ENCODE measurements at places on chromosomes 2 and 18. TPM values are rescaled to one million over a fixed set of nuclear protein-coding genes. Genes with fewer than 3 reads are reported as not detected.

GRCh38 chr18:36083729-36084128, 16.4 kb upstream of the RPRD1A start:
- no peak for DNase-seq

- DNase-seq = peak; percentile 37
These were observed 45.0 kb upstream of the CYTIP start for GRCh38 chr2:157488877-157489276.

DNA sequence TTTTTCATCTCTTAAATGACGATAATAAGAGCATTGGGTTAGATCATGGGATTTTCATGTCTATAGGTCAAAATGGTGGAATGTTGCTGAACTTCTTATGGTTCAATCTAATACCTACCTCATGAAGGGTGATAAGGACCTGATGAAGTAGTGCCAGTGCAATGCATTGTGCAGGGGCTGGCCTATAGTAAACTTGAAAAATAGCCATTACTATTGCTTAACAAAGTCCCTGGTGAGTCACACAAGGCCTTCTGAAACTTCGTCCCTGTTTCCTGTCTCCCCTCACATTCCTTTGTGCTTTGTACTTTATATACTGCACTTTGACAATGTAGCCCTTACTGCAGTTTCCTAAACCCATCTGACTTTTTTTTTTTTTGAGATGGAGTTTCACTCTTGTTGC, 515.9 kb downstream of the SLC4A3 start:
- DNase-seq = peak; percentile 37

- DNase-seq = no peak
These were observed 52.6 kb upstream of the ACMSD start for GRCh38 chr2:134785659-134786430.

DNA sequence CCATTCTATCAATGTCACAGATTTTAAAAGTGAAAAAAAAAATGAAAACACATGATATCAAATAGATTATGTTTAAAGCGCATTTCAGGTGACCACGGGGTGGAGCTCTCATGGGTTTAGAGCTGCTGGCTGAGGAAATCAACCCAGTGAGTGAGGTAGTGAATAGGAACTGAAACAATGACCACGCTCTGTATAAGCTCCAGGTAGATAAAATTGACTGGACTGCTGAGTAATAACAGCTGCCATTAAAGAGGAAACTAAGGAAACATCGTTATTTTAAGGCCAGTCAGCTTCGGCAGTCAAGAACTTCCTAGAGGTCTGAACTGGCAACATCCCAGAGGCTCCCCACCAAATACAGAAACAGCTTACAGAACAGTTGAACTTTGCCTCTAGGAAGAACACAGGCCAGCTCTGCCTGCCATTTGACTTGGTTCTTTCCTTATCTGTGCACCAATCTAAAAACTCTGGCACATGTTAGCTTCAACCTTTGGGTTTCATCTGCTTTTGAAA, 185.9 kb downstream of the PDE1A start:
- DNase-seq = no peak

GRCh38 chr2:69674316-69674670, 30.8 kb upstream of the AAK1 start:
- DNase-seq = no peak

DNA sequence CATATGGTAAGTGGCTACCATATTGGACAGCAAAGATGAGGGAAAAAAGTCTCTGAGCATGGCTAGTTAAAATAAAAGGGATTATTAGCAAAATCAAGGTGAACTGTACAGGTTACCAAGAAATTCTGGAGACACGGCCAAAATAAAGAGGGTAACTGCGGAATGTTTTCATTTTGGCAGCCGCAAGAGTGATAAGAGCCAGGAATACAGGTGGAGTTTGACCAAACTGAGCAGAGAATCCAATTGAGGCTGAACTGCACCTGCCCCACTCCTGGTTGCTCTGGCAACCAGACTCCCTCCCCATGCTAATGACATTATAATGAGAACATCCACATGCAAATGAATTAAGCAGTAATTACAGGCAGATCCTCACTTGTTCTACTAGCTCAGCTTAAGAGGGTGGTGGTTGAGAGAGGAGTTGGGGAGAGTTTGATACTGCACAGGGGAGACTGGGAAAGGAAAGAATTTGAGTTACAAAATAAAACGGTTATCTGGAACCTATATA, 18.8 kb upstream of the EPHA4 start:
- DNase-seq = no peak

- DNase-seq = no peak
These were observed 17.6 kb downstream of the TMSB10 start for GRCh38 chr2:84923009-84923408.

GRCh38 chr2:188322569-188323551, 31.2 kb downstream of the GULP1 start:
- no peak for DNase-seq

DNA sequence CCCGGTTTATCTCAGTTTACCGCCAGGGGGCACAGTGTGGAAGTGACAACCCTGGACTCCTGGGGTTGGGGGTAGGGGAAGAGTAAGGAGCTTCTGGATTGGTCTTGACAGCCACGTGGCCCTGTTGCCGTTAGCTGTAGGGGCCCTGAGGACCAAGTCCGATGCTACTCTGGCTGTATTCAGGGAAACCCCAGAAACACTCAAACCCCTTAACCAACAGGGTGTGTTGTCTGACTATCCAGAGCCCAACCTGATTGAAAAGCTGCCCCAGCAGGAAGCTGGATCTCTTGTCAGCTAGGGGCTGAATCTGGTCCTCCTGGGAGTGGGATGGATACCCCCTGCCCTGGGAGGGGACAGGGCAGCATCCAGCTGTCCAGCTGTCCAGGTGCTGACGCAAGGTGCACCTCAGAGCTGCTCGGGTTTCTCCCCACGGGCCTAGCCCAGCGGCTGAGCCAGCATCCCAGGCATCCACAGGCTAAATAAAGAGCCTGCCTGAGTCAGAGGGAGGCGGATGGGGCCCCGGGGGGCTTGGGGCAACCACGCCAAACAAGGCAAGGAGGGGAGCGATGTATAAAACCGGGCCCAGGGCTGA, 3.1 kb upstream of the GMPPA start:
- peak; percentile 47 for DNase-seq

DNA sequence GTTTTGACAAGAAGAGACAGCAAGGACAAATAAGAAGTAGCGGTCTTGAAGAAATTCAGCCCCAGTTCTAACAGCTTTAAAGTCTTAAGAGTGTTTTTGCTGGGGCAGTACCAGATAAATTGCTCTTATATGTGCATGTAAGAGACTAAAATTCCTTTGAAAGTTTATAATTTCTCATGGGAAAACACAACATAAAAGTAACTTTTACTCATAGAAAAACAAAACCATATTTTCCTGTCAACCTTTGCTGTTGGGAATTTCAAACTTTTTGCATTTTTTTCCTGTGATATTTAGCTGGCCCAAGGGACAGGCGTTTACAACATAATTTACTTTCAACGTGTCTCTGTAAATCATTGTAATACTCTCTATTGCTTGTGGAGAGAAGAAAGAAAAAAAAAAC, 767.8 kb upstream of the ZEB2 start:
- no peak for DNase-seq

GRCh38 chr18:44987371-44987770, 306.7 kb downstream of the SETBP1 start:
- no peak for DNase-seq

GRCh38 chr2:181038796-181039195, 58.4 kb downstream of the UBE2E3 start:
- DNase-seq = no peak

DNA sequence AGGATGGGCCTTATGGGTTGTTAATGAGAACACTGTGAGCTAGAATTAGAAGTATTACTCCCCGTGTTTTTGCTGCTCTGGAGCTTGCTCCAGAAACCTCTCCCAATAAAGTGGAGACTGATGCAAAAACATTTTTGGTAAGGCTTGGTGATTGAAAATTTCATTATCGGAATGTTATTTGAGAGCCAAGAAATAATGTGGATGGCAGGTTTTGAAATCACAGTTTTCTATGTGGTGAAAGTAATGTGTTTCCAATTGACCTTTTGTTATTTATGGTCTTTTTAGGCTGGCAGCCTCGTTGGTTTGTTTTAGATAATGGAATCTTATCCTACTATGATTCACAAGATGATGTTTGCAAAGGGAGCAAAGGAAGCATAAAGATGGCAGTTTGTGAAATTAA, 5.1 kb downstream of the PLEKHA3 start:
- no peak for DNase-seq

- no peak for DNase-seq
These were observed 5.6 kb upstream of the IMP4 start for GRCh38 chr2:130336877-130337734.

DNA sequence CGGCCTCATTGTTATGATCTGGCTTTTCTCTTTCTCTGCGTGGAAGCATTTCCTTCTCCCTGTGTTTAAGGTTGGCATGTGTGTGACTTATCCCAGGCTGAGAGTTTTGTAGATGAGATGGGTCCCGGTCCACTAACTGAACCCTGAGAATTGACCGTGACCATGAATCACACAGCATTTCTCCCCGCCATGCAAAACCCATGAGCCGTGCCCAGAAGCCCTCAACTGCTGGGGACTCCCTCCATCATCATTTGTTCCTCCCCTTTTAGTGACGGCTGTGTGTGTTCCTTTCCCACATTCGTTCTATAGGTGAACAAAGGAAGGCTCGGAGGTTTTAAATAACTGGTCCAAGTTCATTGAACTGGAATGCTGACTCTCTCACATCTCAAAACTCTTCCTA, 30.1 kb upstream of the TXNDC2 start:
- no peak for DNase-seq

- DNase-seq = no peak
These were observed 2.5 kb downstream of the HTRA2 start for GRCh38 chr2:74532222-74532621.

GRCh38 chr18:79405019-79405780, 9.5 kb downstream of the NFATC1 start:
- DNase-seq = no peak

GRCh38 chr2:144230448-144231085, 289.4 kb downstream of the ZEB2 start:
- no peak for DNase-seq

GRCh38 chr18:36895606-36896005, 66.7 kb downstream of the KIAA1328 start:
- DNase-seq = no peak

GRCh38 chr2:46082531-46083485, 214.4 kb upstream of the EPAS1 start:
- DNase-seq = peak; percentile 79

DNA sequence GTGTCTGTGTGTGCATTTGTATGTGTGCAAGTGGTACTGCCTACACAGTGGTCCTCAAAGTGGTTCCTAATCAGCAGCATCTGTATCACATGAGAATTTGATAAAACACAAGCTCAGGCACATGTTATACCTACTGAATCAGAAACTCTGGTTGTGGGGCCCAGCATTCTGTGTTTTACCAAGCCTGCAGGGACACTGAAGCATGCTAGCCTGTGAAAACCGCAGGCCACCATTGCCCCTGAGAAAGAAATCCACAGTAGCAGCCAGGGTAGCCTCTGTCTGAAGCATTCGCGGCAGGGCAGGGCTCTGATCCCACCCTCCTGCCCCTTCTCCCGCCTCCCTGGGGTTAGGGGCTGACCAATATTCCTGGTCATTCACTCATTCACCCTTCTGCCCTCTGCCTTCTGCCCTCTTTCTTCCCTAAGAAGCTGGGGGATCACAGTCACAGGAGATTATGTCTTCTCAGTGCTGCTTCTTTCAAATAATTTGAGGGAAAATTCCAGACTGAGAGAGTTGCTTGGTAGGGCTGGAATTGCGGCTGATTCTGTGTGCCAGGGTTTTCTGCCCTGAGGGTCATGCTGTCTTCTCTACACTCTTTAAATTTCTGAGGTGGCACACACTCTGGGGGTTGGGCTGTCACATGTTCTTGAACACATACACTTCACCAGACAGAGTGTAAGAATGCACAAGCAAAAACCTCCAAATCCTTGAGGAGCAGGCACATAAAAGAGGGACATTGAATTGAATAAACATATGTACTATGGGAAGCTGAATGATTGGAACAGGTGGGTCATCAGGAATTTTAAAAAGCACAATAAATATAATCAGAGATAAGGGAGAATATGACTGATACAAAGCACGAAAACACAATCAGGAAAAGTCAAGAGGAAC, 126.6 kb upstream of the SEC11C start:
- DNase-seq = no peak

GRCh38 chr18:47893047-47893446, 37.4 kb downstream of the SMAD2 start:
- no peak for DNase-seq

DNA sequence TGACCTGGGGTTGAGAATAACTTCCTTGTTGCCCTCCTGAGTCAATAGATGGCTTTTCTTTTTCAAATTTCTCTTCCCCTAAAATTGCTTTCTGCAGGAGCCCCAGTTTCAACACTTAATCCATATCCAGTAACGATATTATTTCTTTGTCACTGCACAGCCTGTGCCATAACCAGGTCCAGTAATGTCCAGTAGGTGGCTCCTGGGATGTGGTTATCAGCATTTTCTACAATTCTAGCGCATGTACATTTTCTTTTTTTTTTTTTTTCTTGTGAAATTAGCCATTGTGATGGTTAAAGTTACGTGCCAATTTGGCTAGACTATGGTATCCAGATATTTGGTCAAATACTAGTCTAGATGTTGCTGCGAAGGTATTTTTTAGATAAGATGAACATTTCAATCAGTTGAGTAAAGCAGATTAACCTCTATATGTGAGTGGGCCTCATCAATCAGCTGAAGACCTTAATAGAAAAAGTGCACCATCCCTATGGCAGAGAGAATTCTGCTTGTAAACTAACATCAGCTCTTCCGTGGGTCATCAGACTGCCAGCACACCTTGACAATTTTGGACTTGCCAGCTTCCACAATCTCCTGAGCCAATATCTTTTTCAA, 72.9 kb upstream of the SCG2 start:
- peak; percentile 11 for DNase-seq

DNA sequence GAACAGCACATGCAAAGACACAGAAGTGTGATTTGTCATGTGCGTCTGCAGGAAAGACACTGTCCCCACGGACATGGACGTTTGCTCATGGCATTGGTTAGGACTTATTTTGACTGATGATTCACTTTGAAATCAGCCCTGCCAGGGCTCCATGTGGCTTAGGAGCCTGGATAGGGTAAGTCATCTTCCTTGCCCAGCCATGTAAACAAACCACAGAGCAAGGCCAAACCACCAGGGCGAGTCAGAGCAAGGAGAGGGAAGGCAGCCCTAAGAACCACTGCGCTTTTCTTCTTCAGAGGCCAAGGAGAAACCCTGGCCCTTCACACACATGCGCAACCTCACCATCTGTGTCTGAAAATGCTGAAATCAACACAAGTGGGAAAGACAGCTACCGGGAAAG, 88.8 kb downstream of the GFPT1 start:
- DNase-seq = peak; percentile 94

GRCh38 chr18:61464551-61465142, 131.4 kb downstream of the CDH20 start:
- no peak for DNase-seq

GRCh38 chr2:155381436-155381835, 682.9 kb downstream of the KCNJ3 start:
- no peak for DNase-seq

Gene CIB4
- total RNA-seq = not detected

Gene KLHL14
- total RNA-seq = not detected

Gene ZBTB7C
- total RNA-seq = 0.10 TPM

Gene GALR1
- total RNA-seq = not detected

Gene TAF4B
- 3.7 TPM for total RNA-seq

Gene HSPE1
- total RNA-seq = 135 TPM

Gene PLCL1
- not detected for total RNA-seq

Gene TEX44
- total RNA-seq = not detected

Gene MC5R
- 0.69 TPM for total RNA-seq

Gene NTSR2
- total RNA-seq = not detected

Gene CNDP1
- total RNA-seq = not detected

Gene GAL3ST2
- 1.7 TPM for total RNA-seq

Gene IL1B
- 15.8 TPM for total RNA-seq

Gene UGT1A4
- total RNA-seq = not detected

Gene GCKR
- not detected for total RNA-seq

Gene DNAJC5G
- not detected for total RNA-seq
